Erythroblast (primary cell): ENCODE measurements at places on chromosomes 16 and 17.

DNA sequence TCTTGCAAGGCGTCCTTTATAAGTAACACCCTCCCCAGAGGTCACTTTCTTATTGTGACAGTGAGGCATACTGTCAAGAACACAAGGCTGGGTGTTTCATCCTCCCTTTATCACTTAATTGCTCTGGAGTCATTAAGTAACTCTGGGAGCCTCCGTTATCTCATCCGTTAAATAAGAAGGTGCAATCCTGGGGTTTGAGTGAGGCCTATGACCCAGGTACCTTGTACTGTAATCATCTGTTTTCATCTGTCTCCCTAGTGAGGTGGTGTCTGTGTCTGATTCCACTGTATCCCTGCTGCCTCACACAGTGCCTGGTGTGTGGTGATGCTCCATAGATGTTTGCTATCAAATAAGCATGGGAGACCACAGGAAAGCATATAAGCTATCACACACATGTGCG lies 17.7 kb downstream of the TNS4 start:
- no peak for DNase-seq

DNA sequence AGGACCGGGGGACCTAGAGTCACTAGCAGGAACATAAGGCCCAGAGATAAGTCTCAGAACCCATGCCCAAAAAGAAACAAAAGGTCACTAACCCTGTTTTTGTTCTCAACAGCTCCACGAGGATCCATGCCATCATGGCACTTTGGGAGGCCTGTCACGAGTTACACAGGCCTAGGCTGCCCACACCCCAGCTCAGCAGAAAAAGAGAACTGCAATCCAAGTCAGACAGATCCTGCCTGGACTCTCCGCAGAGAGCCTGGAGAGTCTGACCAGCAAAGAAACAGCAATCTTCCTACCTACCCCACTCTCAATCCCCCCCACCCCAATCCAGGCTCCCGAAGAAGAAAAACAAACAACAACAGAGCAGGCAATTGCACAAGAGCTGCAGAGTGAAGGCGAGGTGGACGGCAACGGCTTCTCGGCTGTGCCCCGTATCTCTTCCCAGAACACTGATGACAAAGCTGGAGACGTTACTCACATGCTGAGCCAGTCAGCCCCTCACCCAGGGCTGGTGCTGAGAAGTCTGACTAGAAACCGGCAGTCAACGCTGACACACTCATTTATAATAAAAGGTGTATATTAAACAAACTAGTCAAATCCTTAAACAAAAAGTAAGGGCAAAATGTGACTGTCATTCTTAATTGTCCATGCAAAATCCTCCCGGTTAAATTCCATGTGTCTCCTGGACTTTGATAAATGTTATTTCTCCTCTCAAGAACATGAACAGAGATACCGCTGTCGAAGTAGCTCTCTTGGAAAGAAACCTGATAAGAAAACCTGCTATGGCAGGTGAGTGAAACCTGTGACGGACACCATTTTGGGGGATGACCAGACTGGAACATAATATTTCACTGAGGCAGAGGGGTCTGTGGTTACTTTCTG lies 89.3 kb downstream of the SMG6 start:
- DNase-seq = peak; percentile 63

GRCh38 chr17:40526668-40527067 lies 25.2 kb upstream of the TNS4 start:
- no peak for DNase-seq

- DNase-seq = no peak
These were observed 255.5 kb upstream of the KCNJ16 start for GRCh38 chr17:69819316-69820087.

- DNase-seq = no peak
These were observed 3.6 kb downstream of the SLC43A2 start for GRCh38 chr17:1625053-1625452.

GRCh38 chr17:81976332-81977210 lies 858 bp upstream of the ASPSCR1 start:
- DNase-seq = peak; percentile 56

- peak; percentile 23 for DNase-seq
These were observed 11.1 kb downstream of the NLRC5 start for GRCh38 chr16:57000271-57001025.

GRCh38 chr17:44409309-44410028 lies 20.0 kb upstream of the ITGA2B start:
- no peak for DNase-seq

GRCh38 chr16:53952215-53953208 lies 248.6 kb downstream of the FTO start:
- peak; percentile 12 for DNase-seq
